ENCODE measurements at places on chromosomes 2 and 18. TPM values are rescaled to one million over a fixed set of nuclear protein-coding genes. Genes with fewer than 3 reads are reported as not detected.

GRCh38 chr18:58788470-58788869, 76.2 kb upstream of the ZNF532 start:
- no peak for DNase-seq

The ABCB11 gene
- polyA plus RNA-seq: 0.01 TPM

DNA sequence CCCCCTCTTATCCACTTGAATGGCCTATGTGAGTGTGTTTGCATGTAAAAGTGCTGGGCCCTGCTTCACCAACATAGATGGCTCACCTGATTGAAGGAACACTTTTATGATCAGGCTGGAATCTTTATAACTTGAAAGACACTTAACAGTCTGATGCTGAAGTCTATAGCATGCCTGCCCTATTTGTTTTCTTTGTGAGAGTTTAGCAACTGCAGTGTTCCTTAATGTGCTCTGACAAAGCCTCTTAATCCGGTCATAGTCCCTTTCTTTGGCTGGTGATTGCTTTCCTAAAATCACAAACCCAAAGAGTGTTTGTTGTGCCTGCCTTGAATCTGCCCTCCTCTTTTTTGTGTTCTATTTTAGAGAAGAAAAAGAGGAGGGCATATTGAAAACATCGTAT, 1382.8 kb upstream of the CELF4 start:
- DNase-seq: no peak

DNA sequence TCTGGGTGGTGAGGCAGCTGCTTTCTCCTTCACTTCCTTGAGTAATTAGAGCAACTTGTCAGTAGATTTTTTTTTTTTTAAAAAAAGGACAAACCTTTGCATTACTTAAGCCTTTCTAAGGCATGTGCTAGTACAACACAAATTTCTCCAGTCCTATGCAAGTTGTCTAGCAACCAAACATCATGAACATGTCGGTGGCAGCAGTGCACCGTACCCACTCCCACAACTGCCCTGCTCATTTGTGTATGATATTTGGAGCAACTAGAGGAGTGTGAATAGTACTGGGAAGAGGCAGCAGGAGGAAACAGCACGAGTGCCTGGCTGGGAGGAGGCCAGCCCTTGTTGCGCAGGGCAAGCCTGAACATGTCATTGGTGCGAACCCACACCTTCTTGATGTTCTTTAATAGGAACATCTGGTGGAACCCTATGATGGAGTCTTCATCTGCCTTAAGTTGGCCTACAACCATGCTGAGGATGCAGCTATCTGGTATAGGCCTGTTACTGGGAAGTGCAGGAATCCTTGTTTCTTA, 238.3 kb downstream of the TDRD15 start:
- DNase-seq: no peak

DNA sequence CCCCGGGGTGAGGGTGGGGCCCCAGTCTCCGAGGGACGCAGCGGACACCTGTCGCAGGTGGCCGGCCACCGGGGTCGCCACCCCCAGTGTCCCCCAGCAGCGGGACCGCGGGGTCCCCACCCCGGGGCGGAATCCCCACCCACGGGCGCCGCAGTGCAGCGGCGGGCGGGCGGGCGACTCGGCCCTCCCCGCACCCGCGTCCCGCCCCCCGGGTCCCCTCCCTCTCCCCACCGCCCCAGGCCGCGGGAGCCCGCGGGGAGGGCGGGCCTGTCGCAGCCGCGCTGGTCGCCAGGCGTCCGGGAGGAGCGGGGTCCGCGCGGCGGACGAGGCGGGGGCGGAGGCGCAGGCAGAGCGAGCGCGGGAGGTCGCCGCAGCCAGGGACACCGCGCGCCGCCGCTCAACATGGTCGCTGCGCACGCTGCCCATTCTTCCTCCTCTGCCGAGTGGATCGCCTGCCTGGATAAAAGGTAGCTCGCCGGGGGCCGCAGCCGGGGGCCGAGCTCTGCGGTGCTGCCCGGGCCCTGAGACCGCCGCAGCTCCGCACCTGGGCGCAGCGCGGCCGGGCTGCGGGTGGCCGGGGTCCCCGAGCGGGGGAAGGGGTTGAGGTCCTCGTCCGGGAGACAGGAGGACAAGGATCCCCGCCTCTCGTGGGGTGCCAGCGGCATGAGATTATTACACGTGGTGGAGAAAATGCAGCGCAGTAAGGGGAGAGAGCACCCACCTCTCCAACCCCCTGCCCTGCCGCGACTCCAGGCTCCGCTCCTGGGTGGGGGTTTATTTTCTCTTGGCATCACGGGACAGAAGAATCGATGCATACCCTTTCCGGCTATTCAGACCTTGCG, at the start of gene RAPGEF4:
RAPGEF4 (plus strand) TSS at position 264 of the 842 bp plus-strand sequence; CDS start at position 403, 139 bp downstream.
- no peak for DNase-seq

GRCh38 chr2:68734688-68735525, at the start of gene ARHGAP25:
TSS of gene ARHGAP25 (plus strand) at chr2:68734811. CDS start at chr2:68735200, 389 bp downstream.
- DNase-seq: no peak
